Activated gamma-delta T cell treated with anti-CD3 and anti-CD28 coated beads, Interleukin-2, amount 50 U/mL, for 16 hours (primary cell): ENCODE measurements at places on chromosomes 2 and 18.

- DNase-seq = no peak
Observed at GRCh38 chr2:27027211-27027651, 5.5 kb upstream of the TMEM214 start.

GRCh38 chr2:22626621-22627020 is 758.4 kb upstream of the KLHL29 start:
- DNase-seq = no peak

DNA sequence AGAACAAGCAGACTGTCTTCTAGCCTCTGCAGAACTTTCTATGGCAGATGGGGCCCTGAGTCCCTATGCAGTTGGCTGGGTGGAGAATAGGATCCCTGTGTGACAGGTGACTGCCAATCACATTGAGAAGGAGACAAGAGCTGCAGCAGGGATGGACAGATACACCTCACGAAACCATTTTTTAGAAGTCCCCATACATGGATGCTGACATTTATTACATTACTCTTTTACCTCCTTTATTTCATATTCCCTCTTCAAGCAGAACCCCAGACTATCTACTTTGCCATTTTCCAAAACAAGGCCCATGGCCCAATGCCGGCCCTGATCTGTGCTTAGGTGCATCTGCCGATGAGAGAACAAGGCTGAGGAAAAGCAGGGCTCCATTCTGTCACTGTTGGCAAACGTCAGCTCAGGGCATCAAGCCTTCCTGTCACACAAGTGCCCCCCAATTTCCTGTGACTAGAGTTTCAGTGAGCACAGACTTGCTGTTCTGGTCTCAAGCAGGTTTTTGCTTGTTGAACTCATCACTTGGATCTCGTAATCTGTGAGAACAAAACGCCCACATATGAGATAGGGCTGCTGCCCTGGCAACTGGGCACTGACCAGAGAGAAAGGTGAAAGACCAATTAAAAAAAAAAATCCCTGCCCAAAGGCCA is 35.8 kb downstream of the LOXHD1 start:
- DNase-seq = no peak

DNA sequence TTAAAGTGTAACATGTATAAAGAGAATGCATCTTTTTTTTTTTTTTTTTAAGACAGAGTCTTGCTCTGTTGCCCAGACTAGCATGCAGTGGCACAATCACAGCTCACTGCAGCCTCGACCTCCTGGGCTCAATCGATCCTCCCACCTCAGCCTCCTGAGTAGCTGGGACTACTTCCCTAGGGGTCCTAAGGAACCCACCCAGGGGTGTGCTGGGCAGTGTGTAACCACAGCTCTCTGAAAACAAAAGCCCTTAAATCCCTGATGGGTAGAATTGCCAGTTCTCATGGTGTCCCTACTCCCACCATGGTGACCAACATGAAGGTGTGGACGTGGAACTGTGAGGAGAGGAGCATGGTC is 105.6 kb upstream of the ST3GAL5 start:
- DNase-seq = no peak

DNA sequence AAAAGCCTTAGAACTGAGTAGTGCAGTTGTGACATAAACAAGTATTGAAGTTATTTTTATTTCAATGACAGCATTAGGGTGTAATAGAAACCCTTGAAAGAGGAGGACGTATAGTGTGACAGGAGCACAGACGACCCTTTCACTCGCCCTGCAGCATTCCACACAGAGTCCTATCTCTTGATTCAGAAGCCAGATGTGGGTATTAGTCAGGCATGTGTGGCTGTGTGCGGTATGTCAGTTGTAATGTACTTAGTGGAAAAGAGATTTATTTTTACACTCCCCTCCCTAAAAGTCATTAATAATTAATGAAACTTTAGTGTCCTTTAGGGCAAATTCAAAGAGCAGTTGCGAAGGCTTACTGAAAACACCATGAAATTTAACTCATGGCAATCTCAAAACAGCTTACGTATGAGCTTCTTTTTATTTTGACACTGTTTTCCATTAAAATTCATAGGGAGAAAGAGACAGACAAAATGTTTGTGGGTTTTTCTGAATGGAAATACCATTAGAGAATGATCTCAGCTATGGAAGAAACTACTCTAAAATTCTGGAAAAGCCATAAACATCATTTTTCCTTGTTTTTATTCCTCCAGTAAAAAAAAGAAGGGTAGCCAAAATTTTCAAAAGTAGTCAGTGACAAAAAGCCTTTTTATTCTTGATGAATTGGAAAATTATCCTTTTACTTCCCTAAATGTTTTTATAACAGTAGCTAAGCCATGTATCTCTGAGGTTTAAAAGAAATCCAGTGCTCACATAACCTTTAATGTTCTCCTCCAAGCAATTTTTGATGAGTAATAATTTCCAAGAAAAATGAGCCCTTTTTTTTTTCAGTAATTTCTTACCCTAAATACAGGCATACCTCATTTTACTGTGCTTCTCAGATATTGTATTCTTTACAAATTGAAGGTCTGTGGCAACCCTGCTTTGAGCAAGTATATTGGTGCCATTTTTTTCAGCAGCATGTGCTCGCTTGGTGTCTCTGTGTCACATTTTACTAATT is 84.0 kb upstream of the DSEL start:
- DNase-seq = no peak

GRCh38 chr2:94956797-94957391 is 68.6 kb upstream of the MAL start:
- DNase-seq = no peak

DNA sequence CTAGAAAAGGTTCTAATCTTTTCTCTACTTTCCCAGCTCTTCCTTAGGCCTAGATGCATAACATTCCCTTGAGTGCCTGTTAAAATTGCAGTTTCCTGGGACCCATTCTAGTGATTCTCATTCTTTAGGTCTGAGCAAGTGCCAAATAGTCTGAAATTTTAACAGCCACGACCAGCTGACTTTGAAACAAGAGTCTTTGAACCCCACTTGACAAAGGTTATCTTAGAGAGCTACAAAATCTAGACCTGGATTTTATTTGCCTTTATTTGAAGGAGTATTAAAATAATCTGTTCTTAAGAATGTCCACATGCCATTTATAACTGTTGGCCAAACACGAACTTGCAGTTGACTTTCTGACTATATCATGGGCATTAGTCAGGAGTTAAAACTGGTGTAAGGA is 110.2 kb upstream of the LHCGR start:
- DNase-seq = no peak

DNA sequence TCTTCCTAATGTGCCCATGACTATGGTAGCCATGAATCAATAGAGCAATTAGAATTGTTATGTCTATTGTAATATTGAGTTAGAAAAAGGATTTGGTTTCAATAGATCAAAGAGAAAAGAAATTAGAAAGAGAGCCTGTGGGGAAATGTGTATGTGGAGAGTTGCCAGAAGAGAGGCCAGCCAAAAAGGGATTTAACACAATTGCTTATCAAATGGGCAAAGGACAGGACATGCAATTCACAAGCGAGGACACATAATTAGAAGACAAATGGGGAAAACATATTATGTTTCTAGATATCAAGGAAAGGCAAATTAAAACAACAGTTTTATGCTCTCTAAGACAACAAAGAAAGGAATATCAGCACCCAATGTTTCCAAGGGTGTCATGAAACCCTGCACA is 403.2 kb upstream of the KLHL29 start:
- no peak for DNase-seq

DNA sequence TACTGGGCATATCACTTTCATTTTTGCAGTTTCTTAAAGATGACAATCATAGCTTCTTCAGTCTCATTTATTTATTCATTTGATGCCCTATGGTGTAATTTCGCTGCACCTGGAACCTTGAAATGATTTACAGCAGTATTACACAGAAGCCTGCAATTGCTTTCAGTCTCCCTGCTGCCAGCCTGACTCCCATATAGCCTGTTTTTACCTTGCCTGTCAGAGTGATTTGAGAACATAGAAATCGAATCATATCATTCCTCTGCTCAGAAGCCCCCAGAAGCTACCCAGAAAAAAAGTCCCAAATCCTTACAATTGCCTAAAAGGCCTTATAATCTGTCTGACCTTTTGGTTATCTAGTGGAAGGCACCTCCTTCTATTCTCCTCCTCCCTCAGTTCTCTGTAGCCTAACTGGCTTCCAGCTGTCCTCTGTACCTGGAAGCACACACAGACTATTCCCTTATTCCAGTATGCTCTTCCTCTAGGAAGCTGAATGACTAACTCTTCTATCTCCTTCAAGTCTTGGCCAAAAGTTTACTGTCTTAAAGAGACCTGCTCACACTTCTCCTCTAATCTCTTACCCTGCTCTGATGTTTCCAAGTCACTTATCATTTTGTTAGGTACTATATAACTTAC is 12.6 kb downstream of the SCN3A start:
- DNase-seq = no peak

- DNase-seq = no peak
Observed at GRCh38 chr18:40243607-40244006, 1711.4 kb upstream of the PIK3C3 start.

DNA sequence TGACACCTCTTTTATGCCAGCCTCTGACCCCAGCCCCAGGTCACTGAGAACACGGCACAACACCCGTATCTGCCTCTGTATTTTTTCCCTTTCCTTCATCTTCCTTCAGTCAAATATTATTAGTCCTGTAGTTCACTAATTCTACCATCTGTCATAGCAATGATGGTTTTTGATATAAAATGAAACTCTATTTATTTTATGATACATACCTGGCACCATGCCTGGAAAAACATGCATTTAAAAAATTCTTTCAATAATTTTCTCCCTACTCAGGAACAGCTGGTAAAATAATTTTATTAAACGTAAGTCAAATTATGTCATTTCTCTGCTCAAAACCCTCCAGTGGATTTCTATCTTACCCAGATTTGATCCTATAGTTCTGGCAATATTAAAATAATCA is 224.7 kb downstream of the CDH7 start:
- DNase-seq = no peak

DNA sequence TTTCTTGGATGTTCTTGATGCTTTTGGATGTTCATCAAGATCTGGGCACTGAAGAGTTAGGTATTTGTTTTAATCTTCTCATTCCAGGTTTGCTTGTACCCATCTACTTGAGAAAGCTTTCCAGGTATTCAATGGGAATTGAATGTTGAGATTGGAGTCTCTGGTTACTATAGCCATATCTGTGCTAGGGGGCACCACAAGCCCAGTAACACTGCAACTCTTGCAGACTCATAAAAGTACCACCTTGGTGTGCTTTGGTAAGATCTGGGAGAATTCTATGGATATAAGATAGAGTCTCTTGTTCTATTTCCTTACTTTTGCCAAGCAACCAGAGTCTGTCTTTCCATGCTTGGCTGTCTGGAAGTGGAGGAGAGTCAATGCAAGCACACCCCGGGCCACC is 518.9 kb upstream of the VRK2 start:
- DNase-seq = no peak

DNA sequence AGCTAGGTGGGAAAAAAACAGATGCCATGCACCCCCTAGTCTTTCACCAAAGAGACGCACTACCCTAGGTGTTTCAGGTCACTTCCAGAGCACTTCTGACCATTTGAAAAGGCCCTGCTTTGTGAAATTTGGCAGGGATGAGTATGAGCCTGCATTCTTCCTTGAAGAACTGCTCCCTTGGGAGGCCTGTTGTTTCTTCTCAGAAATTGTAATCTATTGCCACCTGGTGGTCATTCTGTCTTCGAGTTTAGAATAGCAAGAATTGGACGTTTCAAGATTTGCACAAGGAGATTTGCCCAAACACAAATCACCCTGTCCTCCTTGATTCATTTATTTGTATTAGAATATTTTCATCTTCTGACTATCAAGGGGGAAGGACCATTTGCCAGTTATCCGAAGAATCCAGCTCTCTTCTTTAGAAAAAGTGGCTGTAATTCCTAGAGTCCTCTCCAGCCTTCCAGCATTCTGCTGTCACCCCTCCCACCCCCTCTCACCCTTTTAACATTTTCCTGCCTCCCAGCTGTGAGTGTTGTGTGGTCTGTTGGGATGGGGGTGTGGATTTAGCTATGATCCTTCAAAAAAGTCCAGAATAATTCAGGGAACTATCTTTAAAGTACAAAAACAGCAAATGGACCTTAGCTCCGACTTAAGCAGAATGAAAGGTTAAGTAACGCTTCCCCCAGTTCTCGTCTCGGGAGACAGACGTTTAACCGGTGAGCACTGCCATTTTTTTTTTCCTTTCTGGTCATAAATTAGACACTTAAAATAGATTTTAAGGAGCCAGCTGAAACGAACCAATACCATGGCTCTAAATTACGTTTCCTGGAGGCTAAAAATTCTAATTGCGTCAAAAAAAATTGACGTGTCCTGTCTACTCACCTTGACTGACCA is 3.7 kb upstream of the GAD1 start:
- no peak for DNase-seq

DNA sequence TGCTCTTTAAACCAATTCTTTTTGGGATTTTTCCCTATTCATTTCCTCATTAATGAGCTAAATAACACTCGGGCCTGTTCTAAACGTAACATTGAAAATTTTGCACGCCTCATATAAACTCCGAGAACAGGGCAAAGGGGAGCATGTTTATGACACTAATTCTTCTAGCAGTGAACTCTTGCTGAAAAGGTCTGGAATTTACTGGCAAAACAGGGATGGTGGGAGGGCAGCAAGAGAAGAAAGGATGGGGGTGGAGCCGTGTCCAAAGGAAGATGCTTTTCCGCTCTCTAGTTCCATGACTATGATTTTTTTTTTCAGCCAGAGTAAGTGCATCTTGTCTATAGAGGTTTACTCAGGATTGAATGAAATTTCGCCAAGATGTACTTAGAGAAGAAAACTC is 50.0 kb upstream of the IL1R1 start:
- no peak for DNase-seq

DNA sequence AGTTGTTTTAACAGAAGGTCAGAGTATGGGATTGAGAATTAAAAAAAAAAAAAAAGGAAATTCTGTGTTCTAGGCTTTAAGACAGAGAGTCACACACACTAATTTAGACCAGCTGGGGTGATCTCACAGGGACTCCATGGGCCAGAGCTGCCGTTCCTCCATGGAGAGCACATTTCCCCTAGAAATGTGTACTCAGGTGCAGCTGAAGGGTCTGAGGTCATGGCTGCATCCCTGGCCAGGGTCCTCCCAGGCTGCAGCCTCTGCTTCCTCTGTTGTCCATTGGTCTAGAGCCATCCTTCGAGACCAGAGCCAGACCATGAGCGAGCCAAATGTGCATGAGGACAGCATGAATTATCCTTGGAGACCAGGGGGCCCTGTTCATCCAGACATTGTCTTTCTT is 190.1 kb upstream of the TNP1 start:
- DNase-seq = no peak

GRCh38 chr18:3449512-3450011 is 410 bp upstream of the TGIF1 start:
- DNase-seq = no peak

DNA sequence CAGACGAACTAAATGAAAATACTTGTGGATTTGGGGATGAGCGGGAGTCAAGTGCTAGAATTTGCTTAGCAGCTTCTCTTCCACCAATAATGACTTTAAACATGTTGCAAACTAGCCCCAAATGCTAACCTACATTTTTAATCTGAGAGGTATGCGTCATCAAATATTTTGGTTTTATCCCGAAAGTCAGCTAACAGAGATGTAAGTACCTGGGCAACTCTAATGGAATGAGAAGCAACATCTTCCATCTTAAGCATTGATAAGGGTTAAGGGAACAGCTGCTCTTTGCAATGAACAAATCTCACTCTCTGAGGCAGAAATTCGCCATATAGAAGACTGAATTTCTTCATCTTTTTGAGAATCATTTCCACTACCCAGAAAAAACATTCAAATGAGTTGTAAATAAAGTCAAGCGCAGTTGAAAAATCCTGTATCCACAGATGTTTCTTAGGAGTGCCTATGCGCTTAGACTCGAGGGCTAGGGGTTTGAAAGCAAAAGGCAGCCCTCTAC is 926 bp upstream of the YPEL5 start:
- DNase-seq = no peak
